Cerebellar nuclear complex (tissue), 1 donor: ENCODE measurements at places on chromosomes 6 and 20.

DNA sequence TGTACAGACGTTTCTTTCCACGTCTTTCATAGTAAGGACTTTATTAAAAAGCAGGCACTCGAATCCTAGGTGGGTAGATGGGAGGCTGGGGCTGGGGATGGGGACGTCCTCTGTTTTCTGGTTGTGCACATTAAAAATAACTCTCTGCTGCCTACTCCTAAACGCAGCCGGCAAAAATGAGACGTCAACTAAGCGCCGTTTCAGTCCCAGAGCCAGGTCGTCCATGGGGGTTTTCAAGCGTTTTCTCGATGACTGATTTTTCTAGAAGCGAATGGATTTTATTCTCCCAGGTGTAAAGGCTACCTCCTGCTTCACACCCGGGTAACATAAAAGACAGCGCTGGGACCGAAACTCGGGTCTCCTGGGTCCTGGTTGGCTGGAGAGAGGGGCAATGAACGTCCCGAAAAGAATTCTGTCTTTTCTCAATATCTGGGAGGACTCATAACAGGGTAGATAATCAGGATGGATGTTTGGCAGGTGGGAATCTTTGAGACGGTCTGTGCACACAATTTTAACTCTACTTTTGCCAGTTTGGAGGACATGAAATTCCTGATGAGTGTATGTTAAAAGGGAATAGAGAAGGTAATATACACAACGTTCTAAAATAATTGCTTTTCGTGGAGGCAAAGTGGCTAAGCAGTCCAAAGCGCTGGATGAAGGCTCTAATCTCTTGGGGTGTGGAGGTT lies 25.2 kb downstream of the GPX6 start:
- no peak for DNase-seq

GRCh38 chr6:27056615-27057014 lies 190.9 kb upstream of the PRSS16 start:
- no peak for DNase-seq

- DNase-seq: no peak
Measured at GRCh38 chr6:131167773-131168172, 32.5 kb downstream of the AKAP7 start.

DNA sequence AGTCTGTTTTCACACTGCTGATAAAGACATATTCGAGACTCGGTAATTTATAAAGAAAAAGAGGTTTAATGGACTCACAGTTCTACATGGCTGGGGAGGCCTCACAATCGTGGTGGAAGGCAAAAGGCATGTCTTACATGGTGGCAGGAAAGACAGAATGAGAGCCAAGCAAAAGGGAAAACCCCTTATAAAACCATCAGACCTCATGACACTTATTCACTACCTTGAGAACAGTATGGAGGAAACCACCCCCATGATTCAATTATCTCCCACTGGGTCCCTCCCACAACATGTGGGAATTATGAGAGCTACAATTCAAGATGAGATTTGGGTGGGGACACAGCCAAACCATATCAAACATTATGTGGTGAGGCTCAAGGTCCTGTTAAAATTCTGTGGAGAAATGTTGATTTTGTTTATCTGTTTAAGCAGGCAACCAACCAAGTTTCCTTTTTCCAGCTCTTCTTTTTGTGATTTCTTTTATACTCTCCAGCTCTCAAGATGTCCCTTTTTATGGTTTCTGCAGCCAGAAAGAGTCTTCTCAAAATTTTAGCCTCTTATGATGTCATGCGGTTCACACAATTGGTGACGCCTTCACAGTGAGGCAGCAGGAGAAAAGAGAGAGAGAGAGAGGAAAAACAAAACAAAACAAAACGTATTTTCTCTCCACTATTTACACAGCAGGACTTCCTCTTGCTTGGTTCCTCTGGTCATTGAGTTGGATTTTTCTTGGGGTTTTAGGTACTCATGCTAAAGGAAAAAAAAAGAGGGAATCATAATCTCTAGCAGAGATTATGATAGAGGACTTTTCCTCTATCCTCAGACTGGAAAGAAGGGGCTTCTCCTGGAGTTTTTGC lies 18.0 kb downstream of the AIG1 start:
- DNase-seq: no peak

GRCh38 chr20:6466075-6466810 lies 301.2 kb upstream of the BMP2 start:
- no peak for DNase-seq

DNA sequence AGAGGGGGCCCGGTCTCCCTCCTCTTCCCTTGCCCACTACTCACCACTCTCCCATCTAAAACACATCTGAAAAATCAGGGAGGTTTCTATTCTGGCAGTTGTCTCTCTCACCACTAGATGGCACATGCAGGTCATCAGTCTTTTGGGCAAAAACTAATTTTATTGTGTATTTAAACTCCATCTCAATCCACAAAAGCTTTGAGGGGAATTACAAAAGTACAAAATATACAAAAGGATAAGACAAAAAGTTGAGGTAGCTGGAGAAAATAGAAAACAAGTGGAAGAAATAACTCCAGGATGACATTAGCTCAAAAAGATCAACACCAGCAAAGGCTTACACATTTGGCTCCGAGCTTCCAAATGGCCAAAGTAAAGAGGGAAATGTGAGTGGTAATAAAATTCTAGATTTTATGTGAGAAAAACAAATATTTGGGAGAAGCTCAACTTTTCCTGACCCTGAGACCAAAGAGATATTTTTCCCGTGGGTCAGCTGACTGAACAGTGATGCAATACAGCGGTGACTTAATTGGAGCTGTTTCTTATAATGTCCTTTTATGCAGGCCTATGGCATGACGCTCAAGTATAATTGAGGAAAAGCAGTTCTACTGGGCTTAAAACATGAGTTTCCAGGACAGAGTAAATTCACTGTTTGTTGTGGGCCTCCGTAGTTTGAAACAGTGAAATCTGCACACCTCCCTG lies 79.8 kb upstream of the CHD6 start:
- no peak for DNase-seq

- no peak for DNase-seq
Measured at GRCh38 chr6:31171931-31172905, 1.7 kb upstream of the POU5F1 start.

- DNase-seq: no peak
Measured at GRCh38 chr6:56575736-56576135, 67.0 kb downstream of the DST start.

DNA sequence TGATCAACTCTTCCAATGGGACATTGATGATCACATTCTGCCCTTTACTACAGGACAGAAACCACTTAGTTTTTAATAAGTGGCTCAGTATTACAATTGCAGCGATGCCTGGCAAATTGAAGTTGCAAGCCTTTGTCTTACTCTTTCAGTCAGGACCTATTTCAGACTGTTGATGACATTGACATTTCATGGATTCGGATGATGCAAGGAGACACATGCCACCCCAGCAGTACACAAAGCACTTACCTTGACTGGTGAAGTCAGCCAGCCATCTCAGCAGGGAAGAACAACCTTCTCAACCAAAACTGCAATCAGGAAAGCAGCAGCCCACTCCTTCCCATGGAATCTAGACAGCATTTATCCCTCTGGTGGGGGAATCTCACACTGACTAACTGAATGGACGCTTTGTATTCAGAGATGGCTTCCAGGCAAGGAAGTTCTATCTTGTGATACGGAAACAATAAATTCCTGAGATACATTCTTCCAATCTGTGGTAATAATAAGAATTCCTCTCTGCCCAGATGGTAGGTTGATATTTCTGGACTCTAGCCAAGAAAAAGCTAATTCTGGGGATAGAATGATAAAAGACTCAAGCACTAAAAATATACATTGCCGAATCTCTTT lies 24.8 kb downstream of the NFYA start:
- no peak for DNase-seq

- no peak for DNase-seq
Measured at GRCh38 chr6:26129656-26130055, 42.4 kb downstream of the HFE start.

DNA sequence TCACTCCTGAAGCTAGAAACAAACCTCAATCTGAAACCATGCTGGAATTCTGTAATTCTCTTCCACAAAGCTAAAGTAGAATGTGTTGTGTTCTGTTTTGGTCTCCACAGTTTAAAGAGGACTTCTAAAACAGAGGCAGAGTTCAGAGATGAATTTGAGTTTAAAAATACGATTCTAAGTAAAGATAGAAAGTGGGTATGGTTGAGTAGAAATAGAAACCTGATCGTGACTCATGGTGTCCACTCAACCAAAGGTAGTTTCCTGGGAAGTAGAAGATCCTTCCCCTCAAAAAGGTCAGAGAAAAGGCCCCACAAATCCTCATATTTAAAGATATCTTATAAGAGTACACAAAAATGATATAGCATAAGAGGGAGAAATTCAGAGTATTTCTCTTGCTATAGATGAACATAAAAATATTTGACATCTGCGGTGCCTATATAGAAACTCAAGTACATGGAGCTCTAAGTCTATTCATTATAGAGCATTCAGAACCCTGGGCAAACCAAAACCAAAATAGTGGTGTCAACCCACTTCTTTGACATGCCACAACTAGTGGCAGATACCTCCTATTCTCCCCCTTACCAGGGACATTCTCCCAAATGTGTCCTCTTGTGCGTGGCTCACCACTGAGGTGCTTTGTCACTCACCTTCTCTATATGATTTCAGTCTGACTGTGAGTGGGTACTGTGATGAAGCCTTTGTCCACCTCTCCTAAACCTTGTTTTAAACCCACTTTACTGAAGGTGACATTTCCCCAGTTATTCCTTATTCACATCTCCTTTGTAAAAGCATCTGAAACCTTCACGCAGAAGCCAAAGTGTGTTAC lies 84.5 kb downstream of the PLCB1 start:
- DNase-seq: no peak

GRCh38 chr20:428658-429200 lies 20.6 kb downstream of the RBCK1 start:
- no peak for DNase-seq

- DNase-seq: no peak
Measured at GRCh38 chr6:37381579-37381978, 27.8 kb downstream of the RNF8 start.

DNA sequence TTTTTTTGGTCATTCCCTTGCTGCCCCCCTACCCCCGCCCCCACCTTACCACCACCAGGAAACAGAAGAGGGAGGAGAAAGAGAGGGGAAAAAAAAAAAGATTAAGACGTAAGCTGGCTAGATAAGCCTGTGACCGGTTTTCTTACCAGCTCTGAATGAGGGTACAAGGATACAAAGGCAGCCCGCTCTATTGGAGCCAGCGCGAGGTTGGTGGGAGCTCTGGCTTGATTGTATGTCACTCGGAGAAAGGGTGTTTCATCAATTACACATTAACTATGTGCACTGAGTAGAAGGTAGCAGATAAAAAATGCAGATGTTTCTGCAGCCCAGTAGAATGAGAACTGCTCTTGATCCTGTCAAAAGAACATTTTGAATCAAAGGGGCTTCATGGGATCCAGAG lies 28.6 kb upstream of the OLIG3 start:
- no peak for DNase-seq
